ENCODE measurements at places on chromosomes 4 and X.
A peak's percentile ranks its signal among the peaks of the same experiment; 100 is the strongest.

- no peak for DNase-seq
These were observed 178.2 kb downstream of the RTL9 start for GRCh38 chrX:110536816-110537215.

- no peak for DNase-seq
These were observed 51.9 kb downstream of the TET2 start for GRCh38 chr4:105198541-105198940.

DNA sequence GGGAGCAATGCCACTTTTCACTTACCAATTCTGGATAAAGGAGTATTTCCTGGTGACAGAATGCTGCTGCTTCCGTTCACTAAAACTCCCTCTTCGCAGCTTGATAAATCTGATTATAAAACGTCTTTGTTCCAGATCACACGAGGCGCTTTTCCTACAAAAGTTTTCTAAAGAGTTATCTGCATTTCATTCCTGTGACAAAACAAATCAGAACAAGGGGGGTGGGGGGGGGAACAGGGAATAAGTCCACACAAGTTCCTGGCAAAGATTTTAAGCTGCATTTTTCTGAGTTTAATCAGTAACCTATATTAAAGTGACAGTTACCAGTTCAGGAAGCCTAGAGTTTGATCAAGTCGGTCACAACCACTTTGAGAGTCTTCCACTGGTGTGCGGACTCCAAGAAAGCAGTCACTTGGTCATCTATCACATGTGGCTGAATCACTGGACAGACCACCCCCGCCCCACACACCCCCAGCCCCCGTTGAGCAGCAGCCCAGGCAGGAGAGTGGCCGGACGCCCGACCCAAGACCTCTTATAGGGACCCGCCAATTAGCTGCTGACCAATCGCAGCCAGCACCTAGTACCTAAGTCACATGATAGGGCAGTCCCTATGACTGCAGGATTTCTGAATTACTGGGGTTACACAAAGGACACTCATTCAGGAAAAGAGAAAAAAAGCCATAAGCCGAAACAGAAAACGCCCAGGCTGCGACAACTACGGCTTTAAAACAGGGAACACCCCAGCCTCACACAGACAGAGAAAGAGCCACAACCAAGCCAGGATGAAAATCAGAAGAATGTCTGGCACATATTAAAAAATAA lies 569.3 kb upstream of the DIPK2B start:
- DNase-seq, result peak; percentile 77

DNA sequence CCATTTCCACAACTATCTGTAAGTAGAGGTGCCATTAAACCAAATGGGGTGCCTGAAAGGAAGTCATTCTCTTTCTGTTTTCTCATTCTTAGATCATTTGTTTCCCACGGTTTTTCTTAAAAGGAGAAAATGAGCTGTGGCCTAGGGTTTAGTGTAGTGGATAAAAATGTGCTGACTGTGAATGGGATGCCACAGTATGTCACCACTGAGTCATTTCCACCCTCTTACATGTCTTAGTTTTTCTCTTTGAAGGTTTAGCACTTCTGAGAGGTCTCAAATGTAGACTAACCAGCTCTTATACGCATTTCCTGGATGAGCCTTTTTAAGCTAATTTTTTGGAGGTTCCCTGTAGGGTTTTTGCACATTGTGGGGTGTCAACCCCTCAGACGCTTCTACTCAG lies 244.5 kb upstream of the SPANXN1 start:
- peak; percentile 61 for DNase-seq

- no peak for DNase-seq
These were observed 27.5 kb upstream of the CPLX1 start for GRCh38 chr4:853416-853781.

DNA sequence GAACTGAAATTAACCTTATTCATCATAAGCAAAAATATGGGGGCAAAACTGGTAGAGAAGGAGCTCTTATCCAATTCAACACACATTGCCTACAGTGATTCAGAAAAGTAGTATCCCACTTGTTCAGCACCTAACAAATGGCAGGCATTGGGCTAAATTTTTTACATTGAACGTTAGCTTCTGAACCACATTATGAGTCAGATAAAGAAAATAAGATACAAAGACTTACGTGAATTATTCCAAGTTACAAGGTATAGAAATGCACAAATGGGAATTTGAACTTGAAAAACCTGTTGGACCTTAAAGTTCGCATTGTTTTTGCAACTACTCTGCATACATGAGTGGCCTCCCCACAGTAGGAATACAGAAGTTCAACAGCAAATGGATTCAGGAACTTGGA lies 210.6 kb downstream of the LDB2 start:
- no peak for DNase-seq

- DNase-seq, result no peak
These were observed 538.7 kb upstream of the SMIM31 start for GRCh38 chr4:164215113-164215741.

GRCh38 chrX:650324-650723 lies 19.7 kb downstream of the SHOX start:
- no peak for DNase-seq

- DNase-seq, result no peak
These were observed 202.0 kb downstream of the RRAGB start for GRCh38 chrX:55919367-55920221.

- DNase-seq, result no peak
These were observed 403.6 kb downstream of the PDGFC start for GRCh38 chr4:156568041-156568440.

- no peak for DNase-seq
These were observed 128.0 kb downstream of the SLC4A4 start for GRCh38 chr4:71466775-71467174.

- peak; percentile 68 for DNase-seq
These were observed 130.1 kb upstream of the TECRL start for GRCh38 chr4:64539234-64539849.

GRCh38 chr4:111992351-111993168 lies 152.7 kb upstream of the FAM241A start:
- no peak for DNase-seq

DNA sequence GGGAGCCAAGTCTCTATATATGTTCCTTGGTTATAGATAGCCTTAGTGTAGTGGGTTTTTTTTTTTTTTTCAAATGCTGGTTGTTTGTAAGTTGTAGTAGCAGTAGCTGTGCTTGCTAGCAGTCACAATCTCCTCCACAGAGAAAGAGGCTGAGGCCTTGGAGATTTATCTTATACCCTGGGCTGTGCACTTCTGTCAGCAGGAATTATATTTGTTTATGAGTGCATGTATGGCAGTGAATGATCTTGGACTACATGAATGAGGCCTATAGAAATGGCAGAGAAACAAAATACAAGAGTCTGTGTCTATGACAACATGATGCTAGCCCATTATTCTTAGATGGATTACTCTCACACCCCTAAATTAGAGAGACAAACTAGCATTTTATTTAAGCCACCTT lies 1674.2 kb upstream of the ADGRL3 start:
- DNase-seq, result no peak

DNA sequence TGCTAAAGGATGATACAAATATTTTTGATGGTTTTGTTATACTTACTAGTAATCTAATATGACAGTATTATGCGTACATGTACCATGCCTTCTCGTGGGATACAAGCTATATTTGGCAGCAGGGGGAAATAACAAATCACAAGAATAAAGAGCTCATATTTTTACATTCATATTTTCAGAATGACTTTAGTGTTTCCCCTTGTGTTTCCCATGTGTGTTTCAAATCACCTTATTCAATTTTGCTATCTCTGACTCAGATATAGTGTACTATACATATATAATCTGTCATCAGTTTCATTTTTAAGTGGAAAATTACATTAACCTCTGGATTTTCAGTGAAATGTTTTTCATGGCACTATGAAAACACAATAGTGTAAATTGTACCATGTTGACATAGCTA lies 146.8 kb downstream of the RPA4 start:
- peak; percentile 11 for DNase-seq

- no peak for DNase-seq
These were observed 70.9 kb downstream of the INTS12 start for GRCh38 chr4:105637408-105638176.

DNA sequence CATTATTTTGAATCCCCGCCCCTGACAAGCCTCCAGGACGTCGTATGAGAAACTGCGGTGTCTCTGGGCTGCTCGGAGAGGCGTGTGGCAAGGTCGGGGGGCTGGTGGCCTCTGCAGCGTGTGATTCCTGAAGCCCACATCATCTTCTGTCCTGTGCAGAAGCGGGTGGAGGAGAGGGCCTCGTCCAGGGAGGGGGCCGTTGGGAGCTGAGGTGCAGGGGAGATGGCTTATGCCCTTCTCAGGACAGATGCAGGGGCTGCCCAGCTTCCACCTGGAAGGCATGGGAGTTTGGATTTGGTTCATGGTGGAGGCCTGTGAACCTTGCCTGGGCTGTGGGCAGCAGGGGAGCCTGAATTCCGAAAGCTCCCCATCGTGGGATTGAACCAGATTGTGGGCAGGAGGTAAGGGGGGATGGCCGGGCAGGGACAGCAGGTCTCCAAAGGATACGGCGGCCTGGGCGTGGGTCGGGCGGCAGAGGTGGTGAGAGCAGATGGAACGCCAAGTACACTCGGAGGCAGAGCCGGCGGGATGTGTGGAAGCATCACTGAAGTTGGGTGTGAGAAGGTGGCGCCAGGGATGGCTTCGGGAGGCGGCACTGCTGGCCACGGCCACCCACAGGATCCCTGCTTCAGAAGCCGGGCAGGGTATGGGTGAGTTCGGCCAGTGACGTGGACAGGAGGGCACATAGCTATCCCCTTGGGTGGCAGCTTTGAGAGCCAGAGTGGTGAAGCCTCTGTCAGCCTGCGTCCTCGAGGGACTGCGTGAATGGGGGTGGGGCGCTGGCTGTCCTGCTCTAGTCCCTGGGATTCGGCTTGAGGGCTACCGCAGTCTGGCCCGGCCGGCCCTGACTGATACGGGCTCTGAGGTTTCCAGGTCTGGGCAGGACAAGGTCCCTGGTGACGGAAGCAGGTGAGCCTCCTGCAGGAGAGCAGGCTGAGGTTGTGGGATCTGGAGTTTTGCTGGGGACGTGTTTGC lies 76.3 kb upstream of the ADRA2C start:
- no peak for DNase-seq

GRCh38 chrX:153646620-153647373 lies at the start of gene DUSP9:
TSS of gene DUSP9 (plus strand) at chrX:153647203. CDS start at chrX:153647954, 751 bp downstream.
- DNase-seq, result no peak

- DNase-seq, result no peak
These were observed 10.3 kb downstream of the STAP1 start for GRCh38 chr4:67568820-67569219.

- no peak for DNase-seq
These were observed 1.9 kb downstream of the EFNB1 start for GRCh38 chrX:68830419-68831404.

GRCh38 chrX:118510111-118510510 lies 14.5 kb downstream of the DOCK11 start:
- DNase-seq, result no peak

- no peak for DNase-seq
These were observed 18.1 kb downstream of the CD40LG start for GRCh38 chrX:136666088-136666487.

DNA sequence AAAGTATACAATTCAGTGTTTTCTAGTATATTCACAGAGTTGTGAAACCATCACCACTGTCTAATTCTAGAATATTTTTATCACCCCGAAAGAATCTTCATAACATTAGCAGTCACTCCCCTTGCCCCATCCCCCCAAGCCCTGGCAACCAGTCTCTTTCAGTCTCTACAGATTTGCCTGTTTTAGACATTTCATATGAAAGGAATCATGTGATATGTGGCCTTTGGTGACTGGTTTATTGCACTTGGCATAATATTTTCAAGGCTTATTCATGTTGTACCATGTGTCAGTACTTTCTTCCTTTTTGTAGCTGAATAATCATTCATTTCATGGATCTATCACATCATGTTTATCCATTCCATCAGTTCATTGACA lies 371.7 kb downstream of the AFF2 start:
- DNase-seq, result no peak

GRCh38 chrX:70411475-70411874 lies 11.6 kb upstream of the GDPD2 start:
- DNase-seq, result no peak

DNA sequence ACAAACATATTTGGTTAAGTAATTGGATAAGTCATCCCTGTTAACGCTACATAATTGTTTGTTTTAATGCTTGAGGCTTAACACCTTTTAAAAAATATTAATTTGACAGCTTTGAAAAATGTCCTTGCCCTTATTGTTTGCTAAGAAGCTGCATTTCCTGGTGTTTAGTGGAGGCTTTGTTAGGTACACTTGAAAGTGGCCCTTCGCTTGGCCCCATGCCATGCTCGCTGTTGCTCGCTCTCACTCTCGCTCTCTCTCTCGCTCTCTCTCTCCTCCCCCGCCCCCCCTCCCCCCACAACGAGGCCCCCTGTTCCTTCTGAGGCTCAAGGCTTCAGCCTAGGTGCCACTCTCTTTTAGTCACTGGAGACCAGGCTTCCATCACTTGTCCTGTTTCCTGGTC lies 139.6 kb downstream of the DCLK2 start:
- no peak for DNase-seq

DNA sequence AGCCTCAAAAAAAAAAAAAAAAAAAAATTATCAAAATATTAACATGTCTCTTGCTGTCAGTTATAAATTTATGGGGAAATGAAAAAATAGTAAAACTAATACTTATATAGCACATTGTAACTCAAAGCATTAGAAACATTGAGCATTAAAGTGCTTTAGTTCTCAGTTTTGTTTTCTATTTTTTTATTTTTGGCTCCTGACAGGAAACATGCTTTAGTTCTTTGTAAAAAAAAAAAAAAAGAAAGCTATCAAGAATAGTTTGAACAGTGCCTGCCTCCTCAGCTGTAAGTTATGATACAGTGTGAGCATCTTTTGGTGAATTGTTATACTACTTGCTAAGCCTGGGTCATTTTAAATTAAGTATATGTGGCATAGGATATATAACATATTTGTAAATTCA lies 5.1 kb upstream of the CENPC start:
- DNase-seq, result no peak

GRCh38 chrX:41519468-41519867 lies 72.3 kb downstream of the NYX start:
- no peak for DNase-seq

GRCh38 chr4:85672116-85672515 lies 197.2 kb downstream of the ARHGAP24 start:
- no peak for DNase-seq

- no peak for DNase-seq
These were observed 330.2 kb downstream of the PTTG2 start for GRCh38 chr4:38290366-38290765.

DNA sequence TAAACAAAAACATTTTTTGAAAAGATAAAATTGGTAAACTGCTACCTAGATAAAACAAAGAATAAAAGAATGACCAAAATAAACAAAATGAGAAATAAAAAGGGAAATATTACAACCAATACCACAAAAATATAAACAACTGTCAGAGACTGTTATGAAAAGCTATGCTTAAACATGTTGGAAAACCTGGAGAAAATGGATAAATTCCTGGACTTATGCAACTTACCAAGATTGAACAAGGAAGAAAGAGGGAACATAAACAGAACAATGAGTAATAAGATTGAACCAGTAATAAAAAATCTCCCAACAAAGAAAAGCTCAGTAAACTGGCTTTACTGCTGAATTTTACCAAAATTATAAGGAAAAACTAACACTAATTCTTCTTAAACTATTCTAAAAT lies 518.7 kb downstream of the GRXCR1 start:
- DNase-seq, result no peak

DNA sequence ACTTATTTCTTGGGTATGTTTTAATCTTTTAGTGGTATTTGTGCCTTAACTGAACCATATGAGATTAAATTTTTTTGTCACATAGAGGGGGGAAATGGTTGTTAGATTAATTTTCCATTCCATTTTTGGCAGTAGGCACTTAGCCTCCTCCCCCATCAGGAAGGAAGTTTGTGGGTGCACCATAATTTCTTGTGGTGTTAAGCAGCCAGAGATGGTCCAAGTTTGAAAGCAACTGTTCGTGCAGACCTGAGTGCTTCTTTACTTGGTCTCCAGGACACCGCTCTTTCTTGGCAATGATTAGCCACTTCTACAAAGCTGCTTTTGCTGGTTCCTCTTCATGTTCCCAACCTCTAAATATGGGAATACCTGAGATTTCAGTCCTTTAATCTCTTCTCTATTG lies 92.7 kb upstream of the RPL34 start:
- peak; percentile 34 for DNase-seq
